ENCODE measurements at places on chromosomes 3 and 15.

GRCh38 chr3:38163117-38163840, 2.1 kb upstream of the OXSR1 start:
- no peak for DNase-seq

DNA sequence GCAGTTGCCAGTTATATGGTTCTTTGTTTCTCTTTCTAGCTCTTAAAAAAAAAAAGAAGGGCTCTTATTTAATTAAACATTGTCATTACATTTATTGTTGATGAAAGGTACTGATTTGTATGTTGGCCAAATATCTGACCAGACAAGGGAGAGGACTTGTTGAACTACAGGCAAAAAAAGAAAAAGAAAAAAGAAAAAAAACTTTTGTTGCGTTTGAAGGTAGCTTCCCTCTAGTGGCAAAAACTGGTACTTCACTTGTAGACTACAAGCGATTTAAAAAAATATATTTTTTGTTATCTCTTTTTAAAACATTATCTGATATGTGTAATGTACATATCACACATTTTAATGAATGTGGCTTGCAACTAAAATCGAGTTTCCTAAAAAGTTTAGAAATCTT, 280.6 kb downstream of the ROBO2 start:
- no peak for DNase-seq

GRCh38 chr3:185744997-185745843, 79.6 kb downstream of the IGF2BP2 start:
- DNase-seq, result no peak

- DNase-seq, result no peak
Measured at GRCh38 chr15:89089316-89090230, 1.3 kb downstream of the ABHD2 start.

DNA sequence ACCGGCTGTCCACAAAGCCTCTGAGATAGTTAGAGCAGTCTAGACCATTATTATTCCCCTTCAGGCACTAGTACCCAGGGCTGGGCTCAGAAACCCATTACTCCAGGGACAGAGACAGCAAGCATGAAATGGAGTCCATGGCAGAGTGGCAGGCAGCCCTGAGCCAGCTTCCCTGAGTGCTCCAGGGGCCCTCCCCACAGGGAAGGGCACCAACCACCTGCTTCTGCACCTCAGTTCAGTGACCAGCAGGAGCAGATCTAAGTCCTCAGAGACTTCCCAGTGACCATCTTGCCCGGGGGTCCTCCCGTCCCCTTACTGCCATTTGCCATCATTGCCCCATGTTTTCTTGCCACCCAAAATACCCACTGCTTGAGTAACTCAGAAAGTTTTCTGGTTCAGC, 62.0 kb downstream of the DAPK2 start:
- DNase-seq, result no peak

- DNase-seq, result no peak
Measured at GRCh38 chr3:109131276-109131675, 5.2 kb upstream of the C3orf85 start.

DNA sequence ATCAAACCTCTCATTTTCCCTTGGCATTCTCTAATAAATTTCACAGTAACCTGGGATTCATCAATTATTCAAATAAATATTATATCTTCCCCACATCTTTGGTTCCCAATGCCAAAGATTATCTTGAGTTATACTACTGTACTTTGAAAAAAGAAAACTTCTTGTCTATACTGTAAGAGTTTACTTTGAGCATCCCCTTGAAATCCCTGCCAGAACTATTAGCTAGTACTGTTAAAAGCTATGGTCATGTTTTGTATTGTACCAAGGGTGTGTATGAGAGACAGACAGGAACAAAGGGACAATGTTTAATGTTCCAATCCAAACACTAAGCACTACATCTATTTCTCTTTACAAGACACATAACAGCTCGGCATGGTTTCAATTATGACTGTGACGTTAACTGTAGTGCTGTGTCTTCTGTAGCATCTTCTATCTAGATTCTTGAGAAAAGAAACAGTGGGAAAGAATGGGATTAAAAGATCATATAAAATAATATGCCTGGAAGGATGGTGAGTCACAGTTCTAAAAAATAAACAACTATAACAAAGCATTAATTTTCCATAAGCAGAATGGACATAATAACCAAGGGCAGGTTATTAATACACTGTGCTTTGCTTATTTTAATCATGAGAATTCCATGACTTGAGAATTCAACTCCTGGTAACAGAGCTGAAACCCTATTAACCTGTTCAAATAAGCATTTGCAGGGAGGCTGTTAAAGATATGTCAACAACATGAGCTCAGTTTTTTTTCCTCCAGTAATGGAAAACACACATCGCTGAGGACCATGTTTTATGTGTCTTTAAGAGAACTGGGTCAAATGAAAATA, 71.1 kb downstream of the ALDH1A2 start:
- DNase-seq, result no peak

GRCh38 chr3:153144071-153144470, 18.0 kb upstream of the RAP2B start:
- no peak for DNase-seq

DNA sequence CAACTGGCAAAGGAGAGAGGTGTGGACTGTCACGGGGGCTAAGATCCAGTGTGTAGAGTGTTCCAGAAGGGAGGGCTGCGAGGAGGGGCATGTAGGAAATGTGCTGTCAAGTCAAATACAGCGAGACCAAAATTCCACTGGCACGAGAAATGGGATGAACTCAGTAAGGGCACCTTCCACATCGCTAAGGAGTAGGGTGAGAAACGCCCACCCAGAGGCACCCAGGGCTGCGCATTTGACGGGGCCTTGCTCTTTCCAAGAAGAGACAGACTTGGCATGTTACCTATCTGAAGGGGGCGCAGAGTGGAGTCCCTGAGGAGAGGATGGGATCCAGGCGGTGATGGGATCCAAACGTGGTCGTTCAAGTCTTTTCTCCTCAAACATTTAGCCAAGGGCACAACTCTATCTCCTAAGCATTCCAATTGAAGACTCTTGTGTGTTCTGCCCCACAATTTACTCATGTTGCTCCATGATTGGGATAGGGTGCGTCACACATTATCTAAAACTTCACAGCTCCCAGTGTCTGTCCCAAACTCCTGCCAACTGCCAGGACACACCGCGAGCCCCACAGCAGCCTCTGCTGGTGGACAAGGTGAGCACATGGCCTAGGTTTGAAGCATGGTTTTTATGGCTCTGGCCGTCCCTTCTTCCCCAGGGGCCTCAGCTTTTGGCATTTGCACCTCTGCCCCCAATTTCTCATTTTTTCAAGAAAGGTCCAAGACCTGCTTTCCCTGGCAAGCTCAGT, 7.6 kb downstream of the SELENOS start:
- no peak for DNase-seq

- no peak for DNase-seq
Measured at GRCh38 chr15:64596701-64597476, 136.5 kb downstream of the ZNF609 start.

- no peak for DNase-seq
Measured at GRCh38 chr15:87487484-87487883, 769.1 kb downstream of the NTRK3 start.

DNA sequence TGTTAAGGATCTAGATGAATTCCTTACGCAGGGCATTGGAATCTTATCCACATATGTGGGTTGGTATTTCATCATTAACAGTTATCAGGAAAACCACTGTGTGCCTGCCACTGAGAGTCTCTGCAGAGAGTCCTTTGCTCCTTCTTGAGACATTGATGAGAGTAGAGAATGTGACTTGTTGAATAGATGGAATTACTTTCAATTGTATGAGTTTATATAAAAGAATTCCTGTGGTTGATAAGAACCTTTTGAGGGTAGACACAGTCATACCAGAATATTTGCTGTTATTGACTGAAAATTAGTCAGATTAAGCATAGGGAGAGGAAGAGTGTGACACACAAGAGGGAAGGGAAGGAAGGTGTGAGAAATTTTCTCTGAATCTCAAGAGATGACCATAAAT, 30.8 kb downstream of the ARHGEF26 start:
- DNase-seq, result no peak

- DNase-seq, result no peak
Measured at GRCh38 chr15:67036775-67037555, 28.4 kb upstream of the SMAD3 start.

DNA sequence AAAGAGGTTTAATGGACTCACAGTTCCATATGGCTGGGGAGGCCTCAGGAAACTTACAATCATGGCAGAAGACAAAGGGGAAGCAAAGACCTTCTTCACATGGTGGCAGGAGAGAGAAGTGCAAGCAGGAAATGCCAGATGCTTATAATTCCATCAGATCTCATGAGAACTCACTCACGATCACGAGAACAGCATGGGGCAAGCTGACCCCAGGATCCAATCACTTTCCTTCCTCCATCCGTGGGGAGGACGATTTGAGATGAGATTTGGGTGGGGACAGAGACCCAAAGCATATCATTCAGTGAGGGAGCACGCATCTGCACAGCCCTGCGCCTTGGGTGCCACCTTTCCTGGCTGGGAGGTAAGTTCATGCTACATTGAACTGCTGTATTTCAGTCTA, 234.1 kb upstream of the ATP10A start:
- no peak for DNase-seq

DNA sequence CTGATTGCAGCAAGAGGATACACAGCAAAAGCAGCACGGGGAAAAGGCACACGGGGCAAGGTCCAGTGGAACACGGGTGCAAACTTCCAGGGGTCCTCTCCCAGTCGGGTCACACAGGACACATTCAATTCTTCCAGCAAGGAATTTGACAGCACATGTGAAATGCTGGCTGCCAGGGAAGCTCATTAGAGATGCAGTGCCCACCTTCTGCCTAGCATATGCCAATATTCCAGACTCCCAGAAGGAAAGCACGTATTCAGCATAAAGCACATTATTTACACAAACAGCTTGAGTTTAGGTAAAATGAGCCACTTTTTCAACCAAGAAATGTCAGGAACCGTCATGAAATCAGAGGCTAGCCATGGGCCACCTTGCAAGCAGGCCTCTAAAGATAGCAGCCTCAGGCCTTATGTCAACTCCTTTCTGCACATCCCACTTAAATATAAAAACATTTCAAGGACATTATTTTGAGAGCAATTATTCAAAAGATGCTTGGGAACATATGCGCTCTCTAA, 19.3 kb downstream of the MYO5C start:
- DNase-seq, result no peak

DNA sequence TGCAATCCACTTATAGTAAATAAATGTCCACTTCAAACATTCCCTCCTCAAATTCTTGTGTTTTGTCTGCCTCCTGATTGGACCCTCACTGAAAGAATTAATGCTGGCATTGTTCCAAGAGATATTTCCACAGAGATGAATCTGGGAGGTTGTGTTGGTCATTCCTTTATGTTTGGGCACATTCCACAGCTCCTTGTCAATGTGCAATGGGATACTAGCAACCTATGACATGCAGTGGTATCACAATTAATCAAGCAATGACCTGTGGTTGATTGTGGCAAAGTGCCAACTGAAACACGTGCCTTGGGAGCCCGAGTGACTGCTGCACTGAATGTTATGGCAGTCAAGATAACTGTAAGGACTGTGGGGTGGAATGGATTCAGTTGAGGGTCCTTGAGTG, 55.0 kb upstream of the SNRPN start:
- DNase-seq, result no peak

DNA sequence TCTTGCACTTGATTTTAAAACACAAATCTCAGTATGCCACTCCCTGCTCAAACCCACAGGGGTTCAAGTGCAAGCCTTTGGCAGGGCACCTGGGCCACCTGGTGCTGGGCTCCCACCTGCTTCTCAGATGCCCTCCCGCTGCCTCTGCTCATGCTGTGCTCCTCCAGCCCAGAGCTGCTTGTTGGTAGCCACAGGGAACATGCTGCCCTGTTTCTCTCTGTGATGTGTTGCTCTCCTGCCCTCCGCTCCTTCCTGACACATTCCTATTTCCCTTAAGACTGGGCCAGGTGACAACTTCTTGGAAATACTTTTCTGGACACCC, 27.1 kb upstream of the KY start:
- no peak for DNase-seq

DNA sequence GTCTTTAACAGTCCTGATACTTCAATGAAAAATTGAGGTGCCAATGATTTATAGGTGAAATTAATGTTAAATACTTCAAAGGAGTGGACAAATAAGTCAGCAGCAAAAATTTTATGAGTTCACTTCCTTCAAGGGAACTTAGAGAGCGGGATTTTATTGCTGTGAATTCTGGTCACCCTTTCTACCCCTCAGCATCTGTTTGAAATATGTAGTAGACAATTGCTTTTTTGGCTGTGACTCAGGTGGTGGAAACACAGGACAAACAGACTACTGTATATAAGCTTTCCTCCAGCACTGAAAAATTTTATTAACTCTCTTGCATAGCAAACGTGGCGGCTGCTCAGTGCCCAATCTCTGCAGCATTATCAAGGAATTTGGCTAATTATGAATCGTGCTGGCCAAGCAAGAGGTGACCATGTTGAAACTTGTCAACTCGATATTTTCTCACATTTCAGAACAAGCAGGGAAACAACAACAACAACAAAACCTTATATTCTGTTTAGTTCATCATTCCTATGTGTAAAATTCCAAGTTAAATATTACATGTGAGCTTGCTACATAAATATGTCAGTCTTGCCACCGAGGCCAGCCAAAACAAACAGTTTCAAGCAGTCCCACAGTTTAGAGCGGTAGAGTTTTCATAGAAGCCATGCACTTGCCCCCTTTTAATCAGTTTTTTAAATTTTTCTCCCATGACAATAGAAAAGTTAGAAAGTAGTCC, 420.2 kb downstream of the FOXP1 start:
- DNase-seq, result no peak

GRCh38 chr3:138624518-138624917, 15.9 kb downstream of the FAIM start:
- no peak for DNase-seq

DNA sequence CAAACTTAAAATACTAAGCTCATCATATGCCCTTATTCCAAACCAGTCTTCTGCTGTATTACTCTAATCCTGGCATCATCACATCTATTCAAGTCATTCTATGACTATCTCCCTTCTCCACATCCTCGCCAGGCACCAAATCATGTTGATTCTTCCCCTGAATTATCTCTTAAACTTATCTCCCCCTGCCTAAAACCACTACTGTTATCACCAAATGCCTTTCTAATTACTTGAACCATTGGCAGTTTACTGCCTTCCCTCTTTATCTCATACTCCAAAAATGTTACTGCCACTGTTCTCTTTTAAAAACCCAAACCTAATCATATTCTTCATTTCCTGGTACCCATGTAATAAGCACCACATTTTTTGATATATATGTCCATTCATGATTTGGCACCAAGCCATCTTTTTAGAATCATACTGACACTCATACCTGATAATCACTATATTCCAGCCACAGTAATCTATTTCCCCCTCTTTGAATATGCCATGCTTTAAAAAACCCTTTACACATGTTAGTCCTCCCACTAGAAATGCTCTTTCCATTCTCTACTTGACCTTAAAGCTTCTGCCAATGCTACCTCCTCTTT, 126.8 kb downstream of the PEAK1 start:
- DNase-seq, result no peak

Measured in effector CD4-positive, alpha-beta T cell (primary cell).